Activated CD4-positive, alpha-beta memory T cell treated with anti-CD3 and anti-CD28 coated beads, Interleukin-2, amount 10 ng/mL, durations not matched to agents 7 days and 5 days (primary cell): ENCODE measurements at places on chromosomes 2 and 18. TPM values are rescaled to one million over a fixed set of nuclear protein-coding genes. Genes with fewer than 3 reads are reported as not detected.

- no peak for DNase-seq
Measured at GRCh38 chr2:36530178-36530982, 67.6 kb downstream of the FEZ2 start.

- DNase-seq, result no peak
Measured at GRCh38 chr18:31268985-31269406, 49.0 kb upstream of the DSG1 start.

GRCh38 chr2:68645523-68645922 lies 2.1 kb downstream of the PROKR1 start:
- DNase-seq, result no peak

DNA sequence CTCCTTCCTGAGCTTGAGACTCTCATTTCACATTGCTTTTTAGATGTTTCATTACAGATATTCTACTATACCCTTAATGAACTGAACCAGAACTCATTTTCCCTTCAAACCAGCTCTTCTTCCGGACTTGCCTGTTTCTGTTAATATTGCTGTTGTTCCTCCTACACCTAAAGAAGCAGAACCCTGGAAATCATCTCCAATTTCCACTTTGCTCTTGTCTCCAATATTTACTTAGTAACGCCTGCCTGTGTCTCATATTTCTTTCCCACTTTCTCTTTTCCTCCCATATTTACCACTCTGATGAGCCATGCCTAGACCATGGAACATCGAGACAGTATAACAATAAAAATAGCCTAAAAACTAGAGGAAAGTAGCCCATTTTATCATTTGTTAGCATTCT lies 17.9 kb upstream of the GMCL1 start:
- no peak for DNase-seq

GRCh38 chr18:3094338-3094684 lies 81.4 kb upstream of the LPIN2 start:
- DNase-seq, result no peak

DNA sequence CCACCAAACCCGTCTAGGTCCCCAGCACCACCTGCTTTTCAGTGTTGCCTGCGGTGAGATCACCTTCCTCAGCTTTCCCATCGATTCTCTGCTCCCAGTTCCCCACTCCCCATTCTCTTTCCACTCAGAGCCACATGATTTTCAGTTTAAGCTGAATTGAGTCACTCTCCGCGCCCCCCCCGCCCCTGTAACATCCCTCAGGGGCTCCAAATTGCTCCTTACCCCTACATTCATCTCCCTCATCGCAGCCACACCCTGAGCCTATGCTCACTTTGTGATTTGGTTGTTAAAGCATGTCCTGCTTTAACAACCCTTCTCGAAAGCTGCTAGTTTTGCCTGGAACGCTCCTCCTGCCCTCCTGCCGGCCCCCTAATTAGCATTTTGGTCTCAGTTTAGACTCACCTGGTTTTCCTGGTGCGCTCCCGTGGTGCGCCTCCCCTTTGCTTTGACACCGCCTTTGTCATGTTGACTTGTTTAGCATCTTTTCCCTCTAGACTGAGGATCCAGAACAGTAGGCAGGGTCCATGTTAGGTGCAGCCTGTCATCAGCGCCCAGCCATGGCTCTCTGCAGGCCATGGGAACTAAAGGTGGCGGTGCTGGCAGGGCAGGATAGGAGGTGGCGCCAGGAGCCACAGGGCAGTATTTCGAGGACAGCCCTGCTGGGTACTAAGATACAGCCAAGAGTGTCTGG lies 60.8 kb downstream of the ST3GAL5 start:
- DNase-seq, result peak; percentile 15

GRCh38 chr18:23990474-23991410 lies 23.8 kb upstream of the TTC39C start:
- DNase-seq, result no peak

- no peak for DNase-seq
Measured at GRCh38 chr2:66273933-66274490, 160.9 kb upstream of the MEIS1 start.

GRCh38 chr2:222479859-222480258 lies 55.5 kb downstream of the SGPP2 start:
- DNase-seq, result no peak

DNA sequence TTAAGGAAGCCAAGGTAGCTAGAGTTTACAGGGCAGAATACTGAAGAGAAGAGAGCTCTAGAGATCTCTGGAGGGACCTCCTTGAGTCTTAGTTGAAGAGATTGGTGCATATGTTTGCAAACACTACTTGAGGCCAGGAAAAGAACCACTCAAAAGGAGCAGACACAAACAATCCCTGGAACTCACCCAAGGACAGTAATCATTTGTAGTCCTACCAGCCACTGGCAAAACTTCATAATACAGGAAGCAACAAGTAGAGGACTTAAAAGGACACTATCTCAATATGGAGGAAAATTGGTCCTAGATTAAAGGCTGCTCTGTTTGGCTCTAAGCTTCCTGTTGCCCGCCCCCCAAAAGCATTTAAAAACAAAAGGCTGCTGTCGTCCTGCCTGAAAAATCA lies 46.9 kb upstream of the UBXN4 start:
- DNase-seq, result no peak

DNA sequence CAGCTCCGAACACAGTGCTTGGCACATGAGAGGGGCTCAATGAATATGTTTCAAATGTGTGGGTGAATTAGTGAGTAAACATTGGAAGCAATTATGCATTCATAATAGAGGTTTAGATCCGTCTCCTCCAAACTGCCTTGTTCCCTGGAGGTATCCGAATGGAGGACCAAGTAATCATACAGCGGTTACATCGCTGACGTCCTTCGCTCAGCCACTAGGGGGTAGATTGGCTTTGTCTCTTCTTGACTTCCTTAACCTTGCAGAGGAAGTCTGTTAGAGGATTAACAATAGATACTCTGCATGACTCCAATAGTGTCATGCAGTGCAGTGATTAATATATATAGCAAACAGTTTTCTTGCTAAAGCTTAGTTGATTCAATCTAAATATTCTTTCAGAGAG lies 517.0 kb downstream of the PTPRM start:
- DNase-seq, result no peak

DNA sequence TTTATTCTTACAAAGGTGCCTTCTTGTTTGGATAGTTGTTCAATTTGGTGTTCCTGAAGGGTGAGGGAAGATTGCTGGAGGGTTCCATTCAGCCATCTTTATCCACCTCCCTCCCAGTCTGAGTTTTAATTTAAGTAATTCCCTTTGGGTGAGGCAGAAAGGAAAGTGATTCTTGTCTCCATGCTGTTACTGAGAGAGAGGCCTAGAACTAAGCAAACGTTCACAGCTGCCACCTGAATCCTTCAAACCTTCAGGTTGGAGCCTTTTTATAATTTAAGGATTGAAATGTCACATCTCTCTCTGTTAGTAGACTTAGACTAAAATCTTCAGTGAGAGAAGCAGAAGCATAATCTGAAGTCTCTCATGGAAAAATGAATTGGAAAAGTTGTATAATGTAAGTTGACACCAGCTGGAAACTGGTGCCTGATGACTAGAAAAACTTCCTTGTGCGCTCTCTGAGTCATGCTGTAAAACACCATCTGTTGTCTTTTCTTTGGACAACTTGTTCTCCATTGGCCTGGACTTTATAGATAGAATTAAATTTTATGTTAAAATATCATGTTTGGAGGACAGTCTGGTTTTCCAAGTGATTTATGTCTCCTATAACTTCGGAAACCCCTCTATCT lies 14.6 kb downstream of the STRADB start:
- no peak for DNase-seq

- DNase-seq, result peak; percentile 57
Measured at GRCh38 chr2:241009601-241010530, 11.4 kb downstream of the SNED1 start.

DNA sequence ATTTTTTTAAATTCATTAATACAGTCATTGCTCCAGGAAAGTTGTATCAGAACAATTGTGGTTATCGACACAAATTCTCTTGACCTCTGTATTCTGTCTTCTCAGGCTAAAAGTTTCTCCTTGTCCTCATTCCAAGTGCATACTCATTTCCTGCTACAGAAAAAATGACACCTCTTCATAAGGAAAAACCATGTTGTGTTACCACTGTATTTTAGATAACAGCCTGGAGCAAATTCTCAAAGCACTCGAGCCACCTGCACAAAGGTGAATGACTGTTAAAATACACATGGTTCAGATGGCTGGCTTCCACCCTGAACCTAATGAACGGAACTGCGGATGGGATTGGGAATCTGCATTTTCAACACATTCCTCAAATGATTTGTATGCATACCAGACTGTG lies 586.5 kb downstream of the EPHA4 start:
- DNase-seq, result no peak

DNA sequence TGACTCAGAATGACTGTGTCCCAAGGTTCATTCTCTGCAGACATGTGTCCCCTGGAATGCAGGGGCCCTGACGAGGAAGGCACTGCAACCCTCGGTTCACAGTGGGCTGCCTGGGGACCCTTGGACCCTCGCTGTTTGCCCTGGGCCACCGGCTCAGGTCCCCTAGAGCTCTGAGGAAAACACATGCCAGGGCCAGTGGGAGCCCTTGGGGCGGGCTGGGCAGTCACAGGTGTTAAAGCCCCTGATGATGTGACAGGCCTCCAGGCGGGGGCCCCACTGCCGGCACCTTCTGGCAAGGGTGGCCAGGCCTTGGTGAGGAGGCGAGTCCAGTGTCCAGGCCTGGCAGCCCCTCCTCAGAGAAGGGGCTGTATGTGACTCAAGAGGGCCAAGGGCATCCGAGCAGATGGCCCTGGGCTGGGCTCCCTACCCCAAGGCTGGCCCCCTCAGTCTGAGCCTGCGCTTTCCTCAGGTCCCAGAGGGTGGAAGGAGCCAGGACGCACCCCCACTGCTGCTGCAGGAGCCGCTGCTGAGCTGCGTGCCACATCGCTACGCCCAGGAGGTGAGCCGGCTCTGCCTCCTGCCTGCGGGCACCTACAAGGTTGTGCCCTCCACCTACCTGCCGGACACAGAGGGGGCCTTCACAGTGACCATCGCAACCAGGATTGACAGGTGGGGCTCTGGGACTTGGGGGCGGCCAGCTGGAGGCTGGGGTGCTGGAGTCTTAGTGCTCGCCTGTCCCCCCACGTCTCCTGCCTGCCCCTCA lies 11.1 kb downstream of the CAPN10 start:
- no peak for DNase-seq

- no peak for DNase-seq
Measured at GRCh38 chr2:118622108-118622507, 225.3 kb downstream of the EN1 start.

DNA sequence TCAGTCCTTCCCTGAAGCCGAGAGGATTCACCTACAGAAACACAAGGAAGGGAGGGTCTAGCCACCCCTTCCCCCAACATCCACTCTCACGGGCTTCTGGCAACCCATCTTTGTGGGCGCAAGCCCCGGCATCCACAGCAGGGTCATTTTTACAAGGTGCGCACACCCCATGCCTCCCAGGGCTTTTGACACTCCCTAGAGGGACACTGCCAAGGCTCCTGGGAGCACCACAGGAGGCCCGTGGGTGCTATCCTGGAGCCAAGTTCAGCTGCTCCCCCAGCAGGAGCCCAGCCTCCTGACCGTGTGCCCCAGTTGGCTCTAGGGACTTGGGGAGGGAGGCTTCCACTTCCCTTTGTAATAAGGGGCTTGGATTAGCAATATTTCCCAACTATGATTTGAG lies 251.6 kb downstream of the TNS1 start:
- no peak for DNase-seq

GRCh38 chr2:240574386-240575100 lies 6.3 kb downstream of the RNPEPL1 start:
- DNase-seq, result no peak

DNA sequence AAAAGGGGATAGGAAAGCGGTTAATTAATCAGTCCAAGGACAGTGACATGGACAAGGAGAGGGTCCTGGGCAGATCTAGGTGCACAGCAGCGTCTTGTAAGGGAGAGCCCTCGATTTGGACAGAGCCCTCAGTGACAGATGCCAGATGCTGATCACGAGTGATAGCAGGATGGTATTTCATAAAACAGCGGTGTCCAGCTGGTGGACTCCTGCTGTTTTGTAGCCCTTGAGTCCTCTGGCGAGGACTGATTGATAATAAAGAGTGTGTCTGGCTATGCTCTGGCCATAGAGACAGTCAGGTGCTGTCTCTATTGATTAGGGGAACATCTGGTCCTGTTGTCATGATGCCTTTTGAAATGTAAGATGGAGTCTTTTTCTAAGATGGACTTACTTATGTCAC lies 180.7 kb downstream of the NCK2 start:
- DNase-seq, result no peak

DNA sequence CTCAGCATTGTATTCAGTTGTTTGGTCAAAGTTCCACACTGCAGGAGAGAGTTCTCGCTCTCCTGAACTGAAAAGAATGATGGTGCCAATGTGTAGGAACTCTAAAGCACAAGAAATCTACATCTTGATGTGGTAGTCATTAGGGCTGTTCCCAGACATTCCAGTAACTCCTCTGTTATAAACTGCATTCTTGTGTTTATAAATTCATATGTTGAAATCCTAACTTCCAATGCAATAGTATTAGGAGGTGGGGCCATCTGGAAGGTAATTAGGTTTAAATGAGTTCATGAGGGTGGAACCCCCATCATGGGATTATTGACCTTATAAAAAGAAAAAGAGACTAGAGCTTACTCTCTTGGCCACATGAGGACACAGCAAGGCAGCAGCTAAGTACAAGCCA lies 239.6 kb downstream of the CDH20 start:
- no peak for DNase-seq

GRCh38 chr18:10688766-10689165 lies 162.9 kb downstream of the NAPG start:
- DNase-seq, result no peak

DNA sequence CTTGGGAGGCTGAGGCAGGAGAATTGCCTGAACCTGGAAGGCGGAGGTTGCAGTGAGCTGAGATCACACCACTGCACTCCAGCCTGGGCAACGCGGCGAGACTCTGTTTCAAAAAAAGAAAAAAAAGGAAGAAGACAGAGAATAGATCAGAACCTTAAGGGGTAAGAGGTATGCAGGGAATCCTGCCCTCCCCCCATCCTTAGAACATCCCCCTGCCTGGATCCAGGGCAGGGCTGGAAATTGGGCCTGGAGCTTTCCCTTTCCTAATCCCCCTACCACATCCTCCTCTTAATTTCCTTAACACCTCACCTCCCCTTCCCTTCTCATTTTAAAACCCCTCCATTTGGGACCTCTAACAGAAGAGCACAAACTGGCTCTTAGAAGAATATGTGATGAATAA lies 56.5 kb downstream of the RNU4ATAC start:
- no peak for DNase-seq

DNA sequence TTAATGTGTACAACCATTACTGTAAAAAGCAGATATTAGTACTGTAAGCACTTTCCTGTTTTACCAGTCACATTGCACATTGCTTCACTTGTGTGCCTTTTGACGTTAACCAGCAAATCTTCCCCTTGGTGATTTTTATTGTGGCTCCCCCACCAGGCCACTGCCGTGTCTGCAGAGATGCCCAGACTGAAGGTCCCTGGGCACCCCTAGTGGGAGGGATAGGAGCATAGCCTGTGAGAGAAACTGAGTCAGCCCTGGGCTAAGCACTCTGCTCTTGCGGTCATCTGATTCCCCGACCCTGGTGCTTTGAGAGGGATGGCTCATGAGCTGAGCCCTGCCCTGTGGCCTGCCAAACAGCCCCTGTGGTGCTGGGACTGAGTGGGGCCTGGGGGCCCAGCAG lies 73.4 kb downstream of the INPP4A start:
- peak; percentile 60 for DNase-seq

- no peak for DNase-seq
Measured at GRCh38 chr2:217920879-217921603, 81.8 kb downstream of the TNS1 start.

GRCh38 chr2:133138693-133139092 lies 429.6 kb downstream of the NCKAP5 start:
- no peak for DNase-seq

Gene PCBP1
- total RNA-seq, result 475 TPM

Gene REG1B
- total RNA-seq, result not detected

Gene DNAH7
- not detected for total RNA-seq

Gene HOXD13
- total RNA-seq, result not detected

Gene KLHL29
- total RNA-seq, result 0.10 TPM

Gene ANTXR1
- total RNA-seq, result not detected

Gene NT5DC4
- not detected for total RNA-seq
